Dermis microvascular lymphatic vessel endothelial cell (primary cell): ENCODE measurements at places on chromosomes 12 and 14. TPM values are rescaled to one million over a fixed set of nuclear protein-coding genes. Genes with fewer than 3 reads are reported as not detected.

DNA sequence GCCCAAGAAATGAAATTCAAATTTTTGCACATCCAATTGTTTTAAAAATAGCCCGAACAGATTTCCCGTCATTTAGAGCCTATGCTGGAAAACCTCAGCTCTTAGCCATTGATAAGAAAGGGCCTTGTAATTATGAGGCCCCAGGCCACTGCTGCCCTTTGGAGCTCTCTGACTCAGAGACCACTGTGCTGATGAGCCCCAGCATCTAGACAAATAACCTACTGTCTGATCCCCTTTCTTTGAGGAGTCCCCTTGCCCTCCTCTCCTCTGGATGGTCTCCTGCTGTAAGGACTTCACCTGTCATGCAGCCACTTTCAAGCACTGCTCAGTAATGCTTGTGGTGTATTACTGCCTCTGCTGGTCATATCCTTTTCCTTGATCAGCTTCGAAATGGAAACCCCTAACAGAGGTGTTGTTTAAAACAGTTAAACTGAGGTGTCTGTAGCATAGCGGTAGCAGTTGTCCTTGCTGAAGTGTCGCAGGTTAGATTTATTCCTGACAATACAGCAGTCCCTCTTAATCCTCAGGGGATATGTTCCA lies 159.9 kb upstream of the SRRM4 start:
- DNase-seq, result no peak

The KCNK10 gene
- not detected in 2 replicates for total RNA-seq

DNA sequence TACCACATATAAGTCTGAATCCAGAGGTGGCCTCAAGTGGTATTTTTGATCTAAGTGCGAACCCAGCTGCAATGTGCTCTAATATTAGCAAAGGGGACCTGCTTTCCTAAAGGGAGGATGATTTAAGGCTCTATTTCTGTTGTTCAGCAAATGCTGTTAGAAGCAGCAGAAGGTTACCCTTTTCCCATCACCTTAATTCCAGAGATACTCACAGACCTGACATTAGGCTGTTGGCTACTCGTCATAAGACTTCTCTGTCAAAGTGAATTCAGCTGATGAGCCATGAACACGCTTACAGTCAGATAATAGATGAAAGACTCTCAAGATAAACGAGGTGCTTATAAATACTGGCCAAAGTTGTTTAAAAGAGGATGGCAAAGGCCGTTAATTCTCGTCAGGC lies 308.7 kb upstream of the DDHD1 start:
- DNase-seq, result no peak

- no peak for DNase-seq
Observed at GRCh38 chr12:62375603-62376002, 91.0 kb upstream of the MON2 start.

DNA sequence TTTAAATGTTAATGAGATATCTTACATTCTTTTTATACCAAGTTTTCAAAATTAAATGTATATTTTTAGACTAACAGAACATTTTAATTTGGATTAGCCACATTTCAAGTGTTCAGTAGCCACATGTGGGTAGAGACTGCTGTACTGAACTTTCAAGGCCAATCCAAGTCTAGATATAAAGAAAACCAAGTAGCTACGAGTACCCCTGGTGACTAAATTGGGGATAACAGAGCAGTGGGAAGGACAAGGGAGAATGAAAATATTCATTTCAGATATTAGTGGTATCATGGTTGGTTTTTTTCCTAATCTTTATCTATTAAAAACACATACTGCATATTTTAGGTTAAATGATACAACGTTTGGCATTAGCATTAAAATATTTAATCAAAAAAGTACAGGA lies 69.4 kb upstream of the RHOJ start:
- peak; percentile 2 for DNase-seq

The KRT78 gene
- total RNA-seq, result not detected in 2 replicates

GRCh38 chr12:33047666-33048065 lies 151.1 kb upstream of the PKP2 start:
- no peak for DNase-seq

GRCh38 chr12:46725332-46725731 lies 100.5 kb downstream of the SLC38A4 start:
- DNase-seq, result no peak

- DNase-seq, result no peak
Observed at GRCh38 chr12:5506295-5506694, 74.4 kb downstream of the NTF3 start.

GRCh38 chr14:100498068-100498467 lies 89.1 kb downstream of the BEGAIN start:
- no peak for DNase-seq

DNA sequence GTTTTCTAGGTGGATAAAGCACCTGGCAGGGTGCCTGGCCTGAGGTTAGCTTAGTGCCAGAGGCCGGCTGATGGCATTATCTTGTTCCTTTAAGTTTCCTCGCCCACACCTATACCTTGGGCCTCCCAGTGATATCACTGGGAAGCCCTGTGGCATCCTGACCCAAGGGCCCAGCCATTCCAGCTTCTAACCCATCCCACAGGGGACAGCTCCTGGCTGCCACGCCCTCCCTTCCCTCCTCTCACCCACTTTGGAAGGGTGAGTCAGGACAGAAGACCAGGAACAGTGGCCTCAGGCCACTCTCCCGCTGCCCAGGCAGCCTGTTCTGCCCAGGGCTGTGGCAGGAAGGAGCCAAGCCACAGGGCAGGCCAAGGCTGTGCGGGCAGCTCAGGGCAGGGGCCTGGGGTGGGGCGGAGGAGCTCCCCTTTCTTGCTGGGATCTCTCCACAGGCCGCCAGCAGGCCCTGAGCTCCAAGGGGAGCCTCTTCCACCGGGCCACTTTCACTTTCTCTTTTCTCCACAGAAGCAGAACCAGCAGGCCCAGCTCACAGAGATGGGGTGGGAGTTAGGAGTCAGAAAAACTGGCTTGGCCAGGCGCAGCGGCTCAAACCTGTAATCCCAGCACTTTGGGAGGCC lies 75.1 kb downstream of the IRF2BPL start:
- peak; percentile 54 for DNase-seq

- no peak for DNase-seq
Observed at GRCh38 chr12:31603546-31604009, 12.6 kb upstream of the DENND5B start.

The PMEL gene
- 0.51 and 0.63 TPM in 2 replicates for total RNA-seq

The ADCY4 gene
- 29.3 and 51.2 TPM in 2 replicates for total RNA-seq

DNA sequence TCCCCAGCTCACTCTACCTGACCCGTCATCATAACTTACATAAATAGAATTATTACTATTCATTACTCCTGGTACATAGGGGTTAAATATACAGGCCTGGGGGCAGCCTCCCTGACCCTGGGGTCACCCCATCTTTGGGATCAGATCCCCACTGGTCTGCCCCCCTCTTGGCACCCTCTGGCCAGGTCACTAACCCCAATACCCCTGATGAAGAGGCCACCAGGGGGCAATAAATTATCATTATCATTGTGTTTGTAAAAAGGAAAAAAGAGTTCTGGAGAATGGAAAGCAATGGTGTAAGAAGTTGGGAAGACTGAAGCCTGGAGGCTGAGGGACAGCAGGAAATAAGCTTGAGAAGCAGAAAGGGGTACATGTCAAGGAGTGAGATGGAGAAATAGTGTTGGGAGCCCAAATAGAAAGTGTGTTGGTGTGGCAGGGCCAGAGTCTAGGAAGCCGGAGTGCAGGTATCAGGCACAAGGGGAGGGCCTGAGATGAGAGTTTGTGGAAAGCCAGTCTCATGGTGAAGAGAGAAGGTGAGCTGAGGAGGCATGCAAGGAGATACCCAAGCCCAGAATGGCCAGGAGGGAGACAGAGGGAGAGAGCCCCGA lies 6.1 kb upstream of the AAAS start:
- DNase-seq, result peak; percentile 22

- no peak for DNase-seq
Observed at GRCh38 chr14:92800525-92800924, 6.4 kb downstream of the GOLGA5 start.

The PLCZ1 gene
- total RNA-seq, result not detected in 2 replicates

DNA sequence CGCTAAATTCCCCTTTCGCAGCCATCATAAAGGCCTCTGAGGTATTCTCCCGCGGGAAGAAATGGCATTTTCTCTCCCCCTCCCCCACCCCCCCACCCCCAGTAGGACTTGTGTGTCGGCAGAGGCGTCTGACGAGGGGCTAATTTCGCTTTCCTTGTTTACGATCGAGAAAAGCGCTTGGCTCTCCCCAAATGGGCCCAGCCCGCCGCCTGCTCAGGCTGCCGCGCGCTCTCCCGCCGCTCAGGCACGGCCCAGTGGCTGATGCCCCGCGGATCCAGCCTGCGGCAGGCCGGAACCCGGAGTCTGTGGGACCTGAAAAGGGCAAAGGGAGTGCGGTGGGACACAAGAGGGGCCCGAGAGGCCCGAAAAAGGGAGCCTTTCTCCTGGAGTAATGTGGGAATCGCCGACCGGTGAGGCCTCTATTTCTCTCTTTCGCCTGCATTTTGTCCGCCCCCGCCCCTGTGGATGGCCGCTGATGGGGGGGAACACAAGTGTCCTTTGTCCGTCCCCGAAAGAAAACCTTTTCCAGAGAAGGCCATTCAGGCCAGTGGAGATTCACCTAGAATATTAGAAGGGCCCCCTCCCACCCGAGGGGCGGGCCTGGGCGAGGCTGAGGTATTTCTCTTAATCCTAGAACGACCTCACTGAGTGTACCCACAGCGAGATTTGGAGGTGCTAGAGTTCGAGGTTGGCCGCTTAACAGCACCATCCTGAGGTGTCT lies 9.0 kb upstream of the HOXC6 start:
- DNase-seq, result no peak

DNA sequence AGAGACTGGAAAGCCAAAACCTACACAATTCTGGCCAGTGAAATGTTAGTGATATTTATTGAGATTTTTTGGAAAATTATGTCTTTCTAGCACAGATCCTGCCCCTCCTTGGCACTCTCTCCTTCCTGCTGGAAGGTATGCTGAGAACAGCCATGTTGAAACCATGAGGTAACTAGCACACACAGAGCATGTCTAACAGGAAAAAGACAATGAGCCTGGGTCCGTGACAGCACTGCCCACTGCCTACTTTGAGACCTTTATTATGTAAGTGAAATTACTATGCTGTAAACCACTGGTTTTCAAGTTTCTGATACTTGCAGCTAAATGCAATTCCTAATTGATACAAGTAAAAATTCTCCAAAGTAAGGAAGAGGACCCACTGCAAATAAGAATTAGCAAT lies 81.6 kb upstream of the SINHCAF start:
- DNase-seq, result no peak

The MANSC1 gene
- total RNA-seq, result 5.5 and 9.1 TPM in 2 replicates

The PTGDR gene
- not detected in 2 replicates for total RNA-seq

The C1QL4 gene
- not detected in 2 replicates for total RNA-seq

DNA sequence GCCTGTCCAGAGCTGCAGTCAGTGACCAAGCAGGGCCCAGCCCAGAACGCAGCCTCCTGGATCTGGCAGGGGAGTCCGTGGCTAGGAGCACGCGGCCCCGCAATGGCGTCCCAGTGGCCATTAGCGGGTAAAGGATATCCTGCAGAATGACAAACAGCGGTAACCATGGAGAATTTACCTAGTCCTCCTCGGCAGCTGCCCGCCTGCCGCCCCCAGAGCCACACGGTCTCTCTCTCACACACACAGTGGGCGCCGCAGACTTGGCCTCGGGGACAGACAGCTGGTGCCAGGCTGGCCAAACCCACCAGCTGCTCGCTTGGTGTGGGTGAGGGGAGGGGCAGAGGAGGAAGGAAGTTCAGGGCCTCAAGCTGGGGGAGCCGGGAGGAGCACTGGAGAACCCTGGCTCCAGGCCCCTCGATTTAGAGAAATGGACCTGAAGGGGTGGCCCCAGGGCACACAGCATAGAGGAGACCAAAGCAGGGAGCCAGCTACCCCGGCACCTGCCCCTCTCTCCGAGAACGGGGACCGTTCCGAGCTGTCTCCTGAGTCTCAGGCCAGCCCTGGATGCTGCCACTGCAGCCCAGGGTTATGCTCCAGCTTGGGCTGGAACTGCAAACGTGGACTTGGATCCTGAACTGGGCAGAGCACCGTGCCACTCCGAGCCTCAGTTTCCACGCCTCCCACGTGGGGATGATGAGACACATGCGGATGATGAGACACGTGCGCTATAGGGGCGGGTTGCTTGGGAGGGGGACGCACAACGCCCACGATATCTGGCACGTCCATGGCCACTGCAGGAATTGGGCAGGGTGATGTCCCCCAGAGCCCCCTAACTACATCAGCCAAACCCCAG lies 3.4 kb downstream of the CDK2AP1 start:
- DNase-seq, result peak; percentile 66

The SLC4A8 gene
- total RNA-seq, result 0.76 and 0.90 TPM in 2 replicates

DNA sequence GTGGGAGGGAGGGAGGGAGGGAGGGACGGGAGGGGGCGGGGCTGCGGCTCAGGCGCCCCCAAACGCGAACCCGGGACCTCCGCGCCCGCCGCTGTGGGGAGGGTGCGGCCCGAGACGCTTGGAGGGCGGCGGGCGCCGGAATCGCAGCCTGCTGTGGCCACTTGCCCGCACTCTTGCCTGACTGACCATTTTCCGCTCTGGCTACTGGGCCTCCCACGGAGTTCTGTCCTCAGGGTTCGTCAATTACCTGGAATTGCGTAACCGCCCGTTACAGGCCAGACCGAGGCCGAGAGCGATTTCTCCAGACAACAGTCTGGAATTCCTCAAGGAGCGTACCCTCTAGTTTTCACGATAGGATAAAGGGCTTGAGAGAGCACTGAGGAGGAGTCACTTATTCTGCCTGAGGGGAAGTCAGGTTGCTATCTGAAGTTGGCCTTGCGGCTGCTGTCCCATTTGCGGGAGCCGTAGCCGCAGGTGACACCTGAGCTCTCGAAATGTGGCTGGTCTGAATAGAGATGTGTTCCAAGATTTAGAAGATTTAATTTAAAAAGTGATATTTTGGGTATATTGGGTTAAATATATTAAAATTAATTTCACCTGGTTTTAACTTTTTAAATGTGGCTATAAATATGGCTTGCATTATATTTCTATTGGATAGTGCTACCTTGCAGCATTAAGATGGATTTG lies 446 bp upstream of the ZNF641 start:
- no peak for DNase-seq

The PLD4 gene
- total RNA-seq, result under 0.01 TPM in 1 of 2 replicates, not detected in the other

DNA sequence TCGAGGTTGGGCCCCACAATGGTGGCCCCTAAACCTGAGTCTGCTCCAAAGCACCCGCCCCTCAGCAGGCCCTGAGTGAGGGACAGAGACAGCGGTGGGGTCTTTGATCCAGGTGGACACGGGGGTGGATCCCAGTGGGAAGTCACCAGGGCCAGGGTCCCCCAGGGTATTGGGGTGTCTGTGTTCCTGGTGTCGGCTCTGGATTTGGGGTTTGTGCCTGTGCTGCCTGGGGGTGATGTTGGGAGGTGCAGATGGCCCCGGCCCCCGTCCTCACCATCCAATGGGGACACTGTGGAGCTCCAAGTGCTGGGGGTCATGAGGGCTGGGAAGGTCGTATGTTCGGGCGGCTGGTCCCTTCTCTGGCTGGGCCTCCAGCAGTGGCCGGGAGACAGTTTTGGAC lies 354.2 kb downstream of the TMEM121 start:
- no peak for DNase-seq

- no peak for DNase-seq
Observed at GRCh38 chr14:22520796-22521195, 68.2 kb downstream of the DAD1 start.

- no peak for DNase-seq
Observed at GRCh38 chr14:81315341-81315740, 84.8 kb downstream of the STON2 start.

The TMEM132D gene
- total RNA-seq, result not detected in 2 replicates

- DNase-seq, result no peak
Observed at GRCh38 chr14:65585216-65585615, 172.7 kb downstream of the FUT8 start.

The EGLN3 gene
- total RNA-seq, result 0.64 and 4.0 TPM in 2 replicates

GRCh38 chr12:65113621-65114035 lies 7.5 kb downstream of the WIF1 start:
- DNase-seq, result no peak

The RAB15 gene
- total RNA-seq, result 6.2 and 9.2 TPM in 2 replicates

The USP44 gene
- 3.1 and 4.2 TPM in 2 replicates for total RNA-seq

The KERA gene
- not detected in 2 replicates for total RNA-seq
